SW480 (cell line): ENCODE measurements at places on chromosomes 11 and 22.

DNA sequence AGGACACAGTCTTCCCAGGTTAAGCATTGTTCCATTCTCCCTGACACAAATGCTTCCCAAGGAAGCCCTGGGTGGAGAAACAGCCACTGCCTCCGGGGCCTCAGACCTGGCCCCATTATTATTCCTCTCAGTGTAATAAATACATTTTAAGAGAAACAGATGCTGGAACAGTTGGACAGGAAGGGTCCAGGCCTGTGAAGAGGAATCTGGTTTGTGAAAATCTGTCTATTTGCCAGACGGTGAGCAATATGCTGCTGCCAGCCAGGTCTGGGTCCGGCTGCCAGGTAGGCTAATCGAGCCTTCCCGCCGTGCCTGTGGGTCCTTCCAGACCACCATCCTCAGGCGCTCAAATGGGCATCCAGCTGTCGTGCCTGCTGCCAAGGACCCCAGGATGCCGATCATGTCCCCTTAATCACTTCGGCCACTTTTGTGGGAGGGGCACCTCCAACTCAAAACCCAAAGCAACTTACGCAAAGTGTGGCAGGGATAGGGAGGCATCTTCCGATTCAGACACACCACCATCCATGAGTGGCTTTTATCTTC is 528.4 kb downstream of the MIAT start:
- no peak for DNase-seq

GRCh38 chr22:35072925-35073324 is 7.0 kb downstream of the ISX start:
- peak; percentile 25 for DNase-seq

GRCh38 chr11:28463826-28464225 is 355.6 kb downstream of the METTL15 start:
- no peak for DNase-seq

- DNase-seq = peak; percentile 100
Observed at GRCh38 chr11:9565822-9566560, 7.5 kb upstream of the WEE1 start.

- DNase-seq = no peak
Observed at GRCh38 chr11:114571712-114572111, 12.0 kb upstream of the NXPE1 start.

GRCh38 chr11:22458161-22458560 is 120.0 kb downstream of the SLC17A6 start:
- DNase-seq = no peak

DNA sequence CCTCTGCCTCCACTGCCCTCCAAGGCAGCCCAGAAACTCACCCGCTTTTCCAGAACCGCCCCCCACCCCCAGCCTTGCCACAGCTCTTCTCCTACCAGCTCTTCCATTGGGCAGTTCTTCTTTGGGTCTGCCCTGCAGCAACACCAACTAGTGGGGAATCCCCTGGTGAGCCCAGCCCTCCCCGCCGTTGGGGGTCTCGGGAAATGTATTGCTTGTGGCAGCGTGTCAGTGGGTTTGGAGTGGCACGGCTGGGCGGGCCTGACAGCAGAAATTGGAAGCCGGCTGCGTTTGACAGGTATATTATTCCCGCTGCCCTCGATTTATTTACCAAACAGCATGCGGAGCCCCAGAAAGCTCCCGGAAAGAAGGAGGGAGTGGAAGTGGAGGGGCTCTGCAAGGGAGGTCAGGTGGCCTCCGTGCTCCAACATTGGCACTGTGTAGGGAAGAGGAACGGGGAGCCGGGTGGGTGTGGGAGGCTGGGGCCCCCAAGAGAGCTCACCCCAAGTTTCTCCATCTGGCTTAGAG is 65.2 kb upstream of the NECTIN1 start:
- no peak for DNase-seq

GRCh38 chr11:105918039-105918438 is 104.0 kb downstream of the MSANTD4 start:
- no peak for DNase-seq

GRCh38 chr22:44382116-44383038 is 69.6 kb upstream of the SHISAL1 start:
- no peak for DNase-seq

DNA sequence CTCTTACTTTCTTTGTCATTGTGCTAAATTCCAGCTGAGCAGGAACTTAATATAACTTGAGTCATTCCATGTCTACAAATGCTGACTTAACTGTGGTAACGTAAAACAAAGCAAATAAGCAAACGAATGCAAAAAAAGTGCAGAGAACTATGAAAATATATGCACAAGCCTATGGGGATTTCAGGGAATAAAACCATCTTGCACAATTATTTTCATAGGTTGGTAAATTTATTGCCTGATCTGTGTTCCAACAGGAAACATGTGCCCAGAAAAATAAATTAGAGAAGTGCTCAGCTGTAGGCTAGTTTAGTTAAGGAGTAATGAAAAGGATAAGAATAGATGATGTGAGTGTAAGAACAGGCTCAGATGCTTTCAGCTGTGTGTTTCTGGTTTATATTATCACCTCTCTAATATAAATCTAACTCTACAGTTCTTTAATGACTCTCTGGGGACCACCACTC is 1169.3 kb downstream of the LRRC4C start:
- no peak for DNase-seq

DNA sequence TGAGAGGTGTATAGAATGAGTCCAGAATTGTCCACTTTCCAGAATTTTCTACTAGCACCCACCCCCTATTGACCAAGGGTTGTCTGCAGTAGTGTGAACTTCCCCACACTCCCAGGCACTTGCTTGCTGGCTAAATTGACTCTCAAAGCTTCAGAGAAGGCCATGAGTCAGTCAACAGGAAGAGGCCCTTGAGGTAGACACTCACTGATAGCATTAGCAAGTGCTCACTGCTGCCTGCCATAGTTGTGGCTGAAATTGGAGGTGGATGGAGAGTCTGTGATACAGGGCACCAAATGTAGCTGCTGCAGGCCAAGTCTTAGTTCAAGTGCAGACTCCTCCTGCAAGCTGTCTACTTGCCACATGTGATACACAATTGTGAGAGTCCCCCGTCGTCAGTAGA is 156.8 kb downstream of the SPON1 start:
- no peak for DNase-seq

DNA sequence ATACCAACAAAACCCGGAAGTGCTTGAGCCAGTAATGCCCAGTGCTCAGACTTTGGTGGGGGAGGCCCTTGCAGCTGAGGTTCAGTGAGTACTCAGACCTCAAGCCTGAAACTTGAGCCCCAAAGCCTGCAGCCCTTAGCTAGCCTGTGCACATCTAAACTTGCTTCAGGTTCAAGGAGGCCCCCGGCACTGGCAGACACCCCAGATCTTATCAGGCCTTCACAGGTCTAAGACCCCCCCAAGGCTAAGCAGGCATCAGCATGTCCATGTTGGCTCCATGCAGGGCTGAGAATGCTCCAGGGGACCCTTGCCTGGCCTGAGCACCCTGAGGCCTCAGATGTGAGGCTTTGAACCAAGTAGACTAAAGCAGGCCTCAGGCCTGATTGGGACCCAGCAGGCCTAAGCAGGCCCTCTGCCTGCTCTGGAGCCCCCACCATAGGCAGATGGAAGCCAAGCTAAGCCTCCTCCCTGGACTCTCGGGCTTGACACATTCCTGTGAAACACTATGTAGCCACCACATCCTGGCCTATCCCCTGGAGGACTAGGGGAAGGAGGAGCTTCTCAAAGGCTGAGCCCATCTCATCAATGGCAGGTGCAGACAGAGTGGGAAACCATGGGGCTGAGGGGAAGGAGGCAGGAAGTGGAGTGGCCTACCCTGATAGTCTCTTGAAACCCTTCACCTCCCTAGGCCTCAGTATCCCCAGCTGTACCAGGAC is 1.2 kb upstream of the CASTOR1 start:
- DNase-seq = peak; percentile 68

DNA sequence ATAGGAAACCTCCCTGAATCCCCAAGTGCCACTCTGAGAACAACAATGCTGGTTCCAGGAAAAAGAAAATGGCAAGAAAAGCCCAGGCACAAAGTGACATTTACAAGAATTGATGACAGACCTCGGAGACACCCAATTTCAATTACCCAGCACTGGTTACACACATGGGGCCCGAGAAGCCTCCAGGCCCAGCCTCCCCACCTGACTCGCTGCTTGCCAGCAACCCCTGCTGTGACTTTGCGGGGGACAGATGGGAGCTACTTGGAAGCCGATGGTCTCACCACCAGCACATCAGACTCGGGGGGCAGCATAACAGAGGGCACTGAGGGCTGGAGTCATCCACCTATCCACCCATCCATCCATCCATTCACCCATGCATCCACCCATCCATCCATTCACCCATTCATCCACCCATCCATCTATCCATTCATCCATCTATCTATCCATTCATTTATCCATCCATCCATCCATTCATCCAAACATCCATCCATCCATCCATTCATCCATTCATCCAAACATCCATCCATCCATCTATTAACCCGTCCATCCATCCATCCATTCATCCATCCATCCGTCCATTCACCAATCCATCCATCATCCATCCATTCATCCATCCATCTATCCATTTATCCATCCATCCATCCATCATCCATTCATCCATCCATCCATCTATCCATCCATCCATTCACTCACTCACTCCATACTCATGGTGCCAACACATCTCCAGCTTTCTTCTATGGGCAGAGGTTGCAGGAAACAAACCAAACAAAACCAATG is 567.6 kb downstream of the BRD1 start:
- DNase-seq = no peak

DNA sequence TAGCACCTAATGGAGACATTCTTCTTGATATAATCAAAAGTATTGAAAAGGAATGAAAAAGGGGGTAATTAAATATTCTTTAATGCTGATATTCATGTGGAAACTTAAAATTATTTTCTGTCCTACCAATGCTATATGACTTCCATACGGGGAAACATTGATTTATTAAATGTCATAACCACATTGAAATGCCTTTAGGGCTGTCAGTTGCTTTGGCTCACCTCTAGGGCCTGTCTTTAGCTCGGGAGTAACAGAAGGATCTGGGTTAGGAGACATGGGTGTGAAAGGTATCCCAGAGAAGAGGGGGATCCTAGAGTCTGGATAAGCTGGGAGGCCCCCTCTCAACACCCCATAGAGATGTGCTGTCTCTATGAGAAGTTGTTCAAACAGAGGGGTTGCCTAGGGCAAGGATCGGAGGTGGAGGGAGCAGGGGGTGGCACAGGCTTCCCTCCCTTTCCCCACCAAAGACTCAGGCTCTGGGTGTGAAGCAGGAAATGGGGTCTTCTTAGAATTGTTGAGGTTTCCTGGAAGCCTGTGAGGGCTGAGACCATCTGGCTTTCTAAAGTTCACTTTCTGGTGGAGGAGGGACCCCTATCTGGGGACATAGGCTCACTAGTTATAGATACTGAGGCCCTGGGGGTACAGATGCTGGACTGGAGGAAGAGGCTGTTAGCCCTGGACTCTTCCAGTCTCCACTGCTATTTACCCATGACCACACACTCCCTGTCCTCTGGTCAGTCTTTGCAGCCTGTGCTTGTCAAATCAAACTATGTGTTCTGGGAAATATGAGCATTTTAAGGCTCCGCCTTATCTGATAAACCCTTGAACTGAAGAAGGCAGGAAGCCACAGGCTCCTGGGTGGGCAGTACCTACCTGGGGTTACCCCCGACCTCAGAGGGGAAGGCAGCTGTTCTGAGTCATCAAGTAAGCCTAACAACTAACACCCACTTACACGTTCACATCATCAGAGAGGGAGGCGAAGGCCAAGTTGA is 55.8 kb upstream of the RRAS2 start:
- peak; percentile 44 for DNase-seq

DNA sequence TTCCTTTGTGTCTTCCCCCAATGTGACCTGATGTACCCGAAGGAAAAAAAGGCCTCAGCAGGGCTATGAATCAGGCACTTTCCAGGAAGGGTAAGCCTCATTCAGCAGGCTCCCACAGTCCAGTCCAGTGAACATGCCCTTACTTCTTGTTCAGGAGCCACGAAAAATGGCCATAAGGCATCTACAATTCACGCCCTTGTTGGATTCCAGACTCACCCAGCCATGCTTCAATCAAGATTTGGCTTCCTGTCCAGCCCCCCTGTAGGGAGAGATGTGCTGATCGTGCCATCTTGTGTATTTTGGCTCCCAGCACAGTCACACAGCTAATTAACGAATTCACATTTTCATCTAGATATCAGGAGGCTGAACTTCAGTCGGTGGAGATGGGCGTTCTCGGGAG is 9.9 kb upstream of the KCNJ5 start:
- no peak for DNase-seq

- DNase-seq = no peak
Observed at GRCh38 chr22:17893900-17894535, 119.7 kb upstream of the BID start.

- DNase-seq = no peak
Observed at GRCh38 chr11:117647872-117648271, 149.1 kb downstream of the DSCAML1 start.

DNA sequence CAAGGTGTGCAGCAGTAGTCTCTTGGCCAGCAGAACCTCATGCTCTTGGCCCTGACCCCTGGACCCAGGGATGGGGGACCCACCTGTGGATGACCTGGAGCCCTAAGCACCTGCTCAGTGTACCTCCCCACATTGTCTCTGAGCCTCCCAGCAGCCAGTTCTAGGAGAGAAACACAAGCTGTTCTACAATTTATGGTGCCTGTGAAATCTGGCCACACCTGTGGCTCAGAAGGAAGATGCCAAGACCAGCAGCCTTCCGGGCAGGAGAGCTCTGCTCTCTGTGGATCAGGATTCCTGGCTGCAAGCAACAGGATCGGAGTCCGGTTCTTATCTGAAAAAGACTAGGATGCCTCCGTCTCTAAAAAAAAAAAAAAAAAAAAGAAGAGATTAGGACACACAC is 103.6 kb upstream of the ANO1 start:
- DNase-seq = no peak

DNA sequence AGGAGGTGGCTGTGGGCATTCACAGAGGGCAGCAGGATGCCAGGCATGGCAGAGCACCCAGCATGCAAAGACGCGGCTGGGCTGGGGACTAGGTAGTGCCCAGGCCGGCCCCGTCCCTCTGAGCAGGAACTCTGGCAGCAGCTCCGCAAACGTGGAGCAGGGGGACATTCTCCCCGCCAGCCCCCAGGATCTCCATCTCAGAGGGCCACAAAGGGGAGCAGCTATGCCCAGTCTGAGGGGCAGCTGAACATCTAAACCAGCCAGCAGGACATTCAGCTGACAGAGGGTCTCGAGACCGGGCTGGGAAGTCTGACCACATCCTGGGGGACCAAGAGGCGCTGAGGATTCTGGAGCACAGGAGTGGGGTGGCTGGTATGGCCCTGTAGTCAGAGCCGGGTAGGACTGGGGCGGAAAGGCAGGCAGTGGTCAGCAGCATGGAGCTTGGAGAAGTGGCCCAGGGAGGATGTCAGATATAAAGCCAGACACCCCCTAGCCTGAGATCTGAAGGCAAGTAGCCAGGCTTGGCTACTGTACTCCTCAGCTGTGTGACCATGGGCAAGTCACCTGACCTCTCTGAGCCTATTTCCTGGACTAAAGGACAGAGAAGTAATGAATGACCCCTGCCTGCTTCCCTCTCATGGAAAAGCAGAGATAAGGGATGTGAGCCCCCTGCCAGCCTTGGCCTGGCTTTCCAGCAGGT is 10.2 kb downstream of the PMM1 start:
- DNase-seq = no peak
